ENCODE measurements at places on chromosomes 13 and 19.

- no peak for DNase-seq
These were observed 87.3 kb downstream of the ERCC5 start for GRCh38 chr13:102933122-102933521.

GRCh38 chr19:13699786-13700185, 64.5 kb upstream of the MRI1 start:
- DNase-seq = no peak

DNA sequence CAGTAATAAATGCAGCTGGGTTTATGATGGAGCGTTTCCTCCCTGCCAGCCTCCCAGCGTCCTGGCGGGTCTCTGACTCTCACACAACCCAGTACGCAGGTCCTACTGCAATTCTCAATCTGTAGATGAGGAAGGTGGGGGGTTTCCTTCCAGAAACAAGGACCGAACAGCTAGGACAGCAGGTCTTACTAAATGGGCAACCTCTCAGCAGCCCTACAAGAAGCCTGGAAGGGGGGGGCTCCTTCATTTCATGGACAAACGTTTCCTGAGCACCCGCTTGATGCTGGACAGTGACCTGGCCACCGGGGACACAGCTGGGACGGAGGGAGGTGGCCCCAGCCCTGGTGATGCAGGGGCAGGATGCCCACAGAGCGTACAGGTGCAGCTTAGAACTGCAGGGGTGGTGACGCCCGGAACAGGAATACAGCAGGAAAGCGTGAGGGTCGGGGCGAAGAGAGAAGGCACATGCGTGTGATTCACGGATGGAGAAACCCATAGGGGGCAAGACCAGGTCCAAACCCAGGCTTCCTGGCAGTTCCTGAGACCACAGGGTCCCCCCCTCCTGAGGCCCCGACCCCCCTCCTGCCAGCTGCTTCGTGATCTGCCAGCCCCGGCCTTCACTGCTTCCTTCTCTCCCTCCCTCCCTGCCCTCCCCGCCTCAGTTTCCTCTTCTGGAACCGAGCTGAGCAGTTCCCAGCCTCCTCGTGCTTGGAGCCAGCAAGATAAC, 732 bp upstream of the C2CD4C start:
- DNase-seq = no peak

GRCh38 chr19:17436874-17437267, 11.6 kb downstream of the TMEM221 start:
- DNase-seq = no peak

GRCh38 chr19:17963936-17964691, 2.8 kb upstream of the KCNN1 start:
- DNase-seq = no peak

DNA sequence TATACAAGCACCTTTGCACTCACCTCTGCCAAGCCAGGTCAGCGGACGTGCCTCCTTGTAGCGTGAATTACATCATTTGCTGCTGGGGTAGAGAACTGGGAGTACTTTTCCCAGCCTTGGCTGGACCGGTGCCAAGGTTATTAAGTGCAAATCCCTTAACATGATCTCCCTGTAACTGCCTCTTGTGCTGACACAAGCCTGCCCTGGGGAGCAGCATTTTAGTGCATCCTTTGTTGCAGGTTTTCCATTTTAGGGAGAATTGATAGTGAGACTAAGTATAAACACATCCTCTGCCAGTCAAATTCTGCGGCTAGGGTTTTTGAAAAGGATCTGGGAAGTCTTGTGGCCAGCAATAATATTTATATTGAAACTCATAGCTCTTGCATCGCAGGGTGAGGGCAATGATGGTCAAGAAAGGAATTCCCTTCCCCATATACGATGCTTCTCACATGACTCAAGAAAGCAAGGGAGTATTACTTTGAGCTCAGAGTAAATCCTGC, 32.7 kb upstream of the DCLK1 start:
- no peak for DNase-seq

DNA sequence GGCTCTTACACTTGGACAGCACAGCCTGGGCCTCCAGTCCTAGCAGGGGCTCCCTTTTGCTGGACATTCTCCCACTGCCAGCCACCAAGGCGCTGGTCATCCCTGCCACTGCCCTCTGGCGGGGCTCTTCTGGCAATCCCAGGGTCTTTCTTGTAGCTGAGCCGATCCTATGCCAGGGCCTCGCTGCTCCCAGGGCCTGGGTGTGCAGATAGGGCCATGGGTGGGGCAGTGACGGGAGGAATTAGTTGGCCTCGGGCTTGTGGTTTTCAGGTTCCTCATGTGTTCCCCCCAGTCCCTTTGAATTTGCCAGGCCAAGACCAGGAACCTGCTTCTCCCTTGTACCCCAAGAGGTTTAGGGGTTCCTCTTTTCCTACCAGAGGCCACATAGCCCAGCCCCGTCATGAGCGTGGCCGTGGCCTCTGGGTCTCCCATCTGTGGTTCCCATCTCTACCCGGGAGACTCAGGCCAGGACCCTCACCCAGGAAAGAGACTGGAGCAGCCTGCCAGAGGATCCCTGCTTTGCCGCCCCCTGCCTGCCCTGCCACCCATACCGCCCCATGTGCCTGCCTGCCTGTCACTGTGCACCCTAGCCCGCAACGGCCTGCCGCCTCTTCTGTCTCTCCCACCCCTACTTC, 26.2 kb downstream of the TMED1 start:
- DNase-seq = no peak

DNA sequence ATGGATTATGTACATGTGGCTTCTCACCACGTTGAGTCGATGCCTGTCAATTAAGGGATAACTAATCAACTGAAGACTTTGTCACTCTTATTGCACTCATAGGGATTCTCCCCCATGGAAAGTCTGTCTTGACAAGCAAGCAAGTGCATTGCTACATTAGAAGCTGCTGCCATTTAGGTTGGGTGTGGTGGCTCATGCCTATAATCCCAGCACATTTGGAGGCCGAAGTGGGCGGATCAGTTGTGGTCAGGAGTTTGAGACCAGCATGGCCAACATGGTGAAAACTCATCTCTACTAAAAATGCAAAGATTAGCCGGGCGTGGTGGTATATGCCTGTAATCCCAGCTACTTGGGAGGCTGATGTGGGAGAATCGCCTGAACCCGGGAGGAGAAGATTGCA, 18.3 kb upstream of the ZNF846 start:
- no peak for DNase-seq

DNA sequence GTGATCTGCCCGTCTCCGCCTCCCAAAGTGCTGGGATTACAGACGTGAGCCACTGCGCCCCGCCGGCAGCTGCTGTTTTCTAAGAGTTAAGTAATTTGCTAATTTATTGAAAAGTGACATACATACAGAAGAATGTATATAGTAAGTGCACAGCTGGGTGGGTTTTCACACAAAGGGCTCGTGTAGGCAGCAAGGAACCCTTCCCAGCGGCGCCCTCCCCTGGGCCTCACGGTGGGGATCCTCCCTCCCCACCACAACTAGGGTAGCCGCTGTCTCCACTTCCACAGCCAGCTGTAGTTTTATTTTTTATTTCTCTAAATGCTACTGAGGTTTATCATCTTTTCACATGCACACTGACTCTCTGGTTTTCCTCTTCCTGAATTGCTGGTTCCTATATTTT, 64.9 kb downstream of the CRYL1 start:
- DNase-seq = no peak

DNA sequence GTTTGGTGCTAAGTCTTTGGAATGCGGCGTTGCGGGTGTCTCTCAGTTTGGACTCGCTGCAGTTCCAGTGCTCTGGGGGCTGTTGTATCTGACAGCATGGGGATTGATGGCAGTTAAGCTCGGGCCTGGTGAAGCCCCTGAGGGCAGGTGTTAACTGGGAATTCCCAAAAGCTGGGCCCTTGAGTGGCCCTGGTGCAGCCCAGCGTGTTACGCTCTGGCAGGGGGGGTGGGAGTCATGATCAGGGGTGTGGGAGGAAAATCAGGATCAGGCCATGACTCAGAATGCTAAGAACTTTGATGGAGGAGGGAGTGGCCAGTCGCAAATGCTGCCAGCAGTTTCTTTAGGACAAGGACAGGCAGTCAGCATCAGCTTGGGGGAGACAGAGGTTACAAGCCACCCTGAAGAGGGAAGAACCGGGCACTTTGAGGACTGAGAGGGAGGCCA, 19.6 kb downstream of the AP2A1 start:
- DNase-seq = no peak

- DNase-seq = peak; percentile 99
These were observed at the start of gene KCNC3 for GRCh38 chr19:50329146-50329925. Gene KCNC3 (minus strand): TSS chr19:50329377. CDS start chr19:50329082, 295 bp downstream.

DNA sequence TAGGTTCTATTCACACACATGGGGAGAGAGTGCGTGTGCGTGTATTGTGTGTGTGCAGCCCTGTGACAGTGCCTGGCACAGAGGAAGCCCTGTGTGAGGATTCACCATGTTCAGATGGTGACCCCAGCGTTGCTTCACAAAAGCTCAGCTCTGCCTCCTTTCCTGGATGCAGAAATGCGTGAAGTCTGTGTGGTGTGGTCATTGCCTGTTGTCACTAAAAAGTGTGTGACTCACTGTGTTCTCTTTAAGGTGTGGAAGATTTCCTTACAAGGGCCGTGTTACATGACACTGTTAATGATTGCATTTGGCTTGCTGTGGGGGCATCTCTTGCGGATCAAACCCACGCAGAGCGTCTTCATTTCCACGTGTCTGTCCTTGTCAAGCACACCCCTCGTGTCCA, 19.5 kb upstream of the DCUN1D2 start:
- DNase-seq = no peak

GRCh38 chr13:42071672-42072419, 23.4 kb downstream of the DGKH start:
- DNase-seq = no peak

- DNase-seq = no peak
These were observed 81.0 kb upstream of the MAB21L1 start for GRCh38 chr13:35557475-35557874.

DNA sequence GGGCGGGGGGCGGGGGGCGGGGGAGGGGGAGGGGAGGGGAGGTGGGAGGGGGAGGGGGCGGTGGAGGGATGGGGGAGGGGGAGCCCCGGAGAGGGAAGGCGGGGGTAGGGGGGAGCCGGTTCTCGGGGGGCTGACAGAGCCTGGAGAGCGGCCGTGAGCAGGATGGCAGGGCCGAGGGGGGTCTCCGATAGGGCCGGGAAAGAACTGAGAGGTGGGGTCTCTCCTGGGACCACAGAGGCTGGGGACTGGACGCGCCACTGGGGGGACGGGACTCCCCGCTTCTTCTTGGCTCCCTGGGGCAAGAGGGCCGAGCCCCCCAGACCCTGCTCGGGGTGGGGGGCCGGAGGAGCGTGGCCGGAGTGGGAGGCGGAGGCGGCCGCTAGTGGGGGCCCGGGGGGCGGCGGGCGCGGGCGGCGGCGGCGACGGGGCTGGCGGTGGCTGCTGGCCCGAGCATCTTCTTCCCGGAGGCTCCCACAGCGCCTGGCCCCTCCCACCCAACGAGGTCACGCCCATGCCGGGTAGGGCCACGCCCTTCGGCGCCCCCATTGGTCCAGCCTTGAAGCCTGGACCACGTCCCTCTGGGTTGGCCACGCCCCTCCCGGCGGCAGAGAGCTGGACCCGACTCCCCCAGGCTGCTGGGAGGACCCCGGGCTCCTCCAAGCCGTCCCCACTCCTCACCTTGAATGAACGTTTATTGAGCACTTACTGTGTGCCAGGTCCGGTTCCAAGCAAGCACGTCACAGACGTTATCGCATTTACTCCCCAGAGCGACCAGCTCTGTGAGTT, at the start of gene NOVA2:
Gene NOVA2, minus strand, starts transcription at position 313 of the 786 bp plus-strand sequence. CDS start 514 bp downstream, outside the sequence.
- DNase-seq = peak; percentile 69

DNA sequence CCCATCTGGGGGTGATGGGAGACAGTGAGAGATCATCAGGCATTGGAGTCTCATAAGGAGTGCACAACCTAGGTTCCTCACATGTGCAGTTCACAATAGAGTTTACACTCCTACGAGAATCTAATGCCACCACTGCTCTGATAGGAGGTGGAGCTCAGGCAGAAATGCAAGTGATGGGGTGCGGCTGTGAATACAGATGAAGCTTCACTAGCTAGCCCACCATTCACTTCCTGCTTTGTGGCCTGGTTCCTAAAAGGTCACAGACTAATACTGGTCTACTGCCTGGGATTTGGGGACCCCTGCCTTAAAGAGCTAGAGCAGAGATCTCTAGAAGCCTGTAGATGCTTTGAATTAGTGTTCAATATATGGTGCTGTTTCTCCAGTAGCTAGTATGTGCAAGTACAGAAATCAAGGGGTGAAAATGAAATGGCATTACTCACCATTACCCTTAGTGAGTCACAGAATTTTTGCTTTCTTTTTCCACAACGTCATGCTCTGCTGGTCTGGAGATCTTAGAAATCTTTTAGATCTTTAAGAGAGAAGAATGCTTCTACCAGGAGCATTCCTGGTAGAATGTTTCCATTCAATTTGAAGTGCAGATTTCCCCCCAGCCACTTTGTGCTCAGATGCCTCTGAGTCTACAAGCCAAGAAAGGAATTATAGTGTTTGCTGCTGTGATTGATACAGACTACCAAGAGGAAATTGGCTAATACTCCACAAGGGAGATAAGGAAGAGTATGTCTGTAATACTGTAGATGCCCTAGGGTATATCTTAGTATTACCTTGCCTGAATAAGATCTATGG, 2301.2 kb downstream of the PCDH9 start:
- peak; percentile 42 for DNase-seq

DNA sequence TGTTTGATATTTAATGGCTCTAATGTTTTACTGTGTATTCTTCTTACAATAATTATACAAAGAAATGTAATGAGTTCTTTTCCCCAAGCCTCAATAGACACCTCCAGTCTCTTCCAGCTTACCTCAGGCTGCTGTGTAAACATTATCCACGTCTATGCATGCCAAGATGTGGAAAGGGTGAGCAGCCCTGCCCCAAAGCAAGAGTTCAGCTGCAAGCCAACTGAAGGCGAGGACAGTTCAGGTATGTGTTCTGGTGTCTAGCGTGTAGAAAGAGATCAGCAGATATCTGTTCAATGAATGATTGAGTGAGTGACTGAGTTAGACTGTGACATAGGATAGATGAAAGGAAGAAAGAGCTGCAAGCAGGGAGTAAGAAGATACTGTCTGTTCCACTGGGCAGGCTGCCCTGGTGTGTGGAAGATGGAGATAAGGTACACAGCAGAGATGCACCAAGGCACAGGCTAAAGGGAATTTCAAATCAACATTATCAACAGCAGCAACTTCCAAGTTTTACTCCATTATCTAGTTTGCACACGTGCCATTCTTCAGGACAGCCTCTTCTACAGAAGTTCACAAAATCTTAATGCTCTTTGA, 66.0 kb downstream of the LATS2 start:
- DNase-seq = no peak

- DNase-seq = no peak
These were observed 194.1 kb downstream of the TDRD3 start for GRCh38 chr13:60590800-60591747.

DNA sequence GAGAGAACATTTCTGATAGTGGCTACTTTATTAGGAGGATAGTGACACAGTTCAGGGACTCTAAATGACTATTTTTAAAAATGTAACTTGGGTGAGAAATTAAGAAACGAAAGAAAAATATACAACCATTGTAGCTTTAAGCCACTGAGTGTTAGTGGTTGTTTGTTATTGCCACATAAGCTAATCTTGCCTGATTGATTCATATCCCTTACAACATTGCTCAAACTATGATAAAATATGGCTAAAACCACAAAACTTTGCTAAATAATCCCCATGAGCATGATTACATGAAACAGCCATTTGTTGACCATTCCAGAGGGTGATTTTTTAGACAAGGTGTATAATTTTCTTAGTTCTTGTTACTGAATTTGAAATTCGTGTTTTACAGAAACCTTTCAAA, 343.4 kb downstream of the SLITRK5 start:
- DNase-seq = no peak

GRCh38 chr19:14672188-14672872, 2.3 kb downstream of the ADGRE3 start:
- DNase-seq = no peak

GRCh38 chr13:33319859-33320258, 34.3 kb upstream of the STARD13 start:
- no peak for DNase-seq

Data from HCT116 (cell line).